Left ventricle myocardium superior (tissue), 1 donor: ENCODE measurements at places on chromosomes 2 and 18. TPM values are rescaled to one million over a fixed set of nuclear protein-coding genes. Genes with fewer than 3 reads are reported as not detected.

GRCh38 chr2:206218796-206219499 is 55.5 kb upstream of the ZDBF2 start:
- DNase-seq: no peak

DNA sequence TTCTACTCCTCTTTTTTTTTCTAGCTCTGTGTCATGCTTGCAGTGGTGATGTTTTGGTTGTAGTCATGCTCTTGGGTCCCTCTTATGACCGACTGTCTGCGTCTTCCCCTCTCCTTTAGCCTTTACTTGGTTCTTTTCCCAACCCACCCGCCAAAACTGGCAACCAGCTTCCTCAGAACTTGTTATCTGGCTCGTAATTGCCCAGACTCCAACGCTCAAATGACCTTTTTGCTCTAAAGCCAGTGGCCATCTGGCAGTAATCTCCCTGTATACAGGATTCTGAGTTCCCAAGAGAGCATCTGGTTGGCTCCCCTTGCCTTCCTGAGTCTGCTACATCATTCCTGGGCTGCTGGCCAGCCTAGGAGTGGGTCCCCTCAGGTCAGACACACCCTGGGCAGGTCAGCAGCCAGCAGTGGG is 147.2 kb downstream of the MGAT5 start:
- peak; percentile 86 for DNase-seq

DNA sequence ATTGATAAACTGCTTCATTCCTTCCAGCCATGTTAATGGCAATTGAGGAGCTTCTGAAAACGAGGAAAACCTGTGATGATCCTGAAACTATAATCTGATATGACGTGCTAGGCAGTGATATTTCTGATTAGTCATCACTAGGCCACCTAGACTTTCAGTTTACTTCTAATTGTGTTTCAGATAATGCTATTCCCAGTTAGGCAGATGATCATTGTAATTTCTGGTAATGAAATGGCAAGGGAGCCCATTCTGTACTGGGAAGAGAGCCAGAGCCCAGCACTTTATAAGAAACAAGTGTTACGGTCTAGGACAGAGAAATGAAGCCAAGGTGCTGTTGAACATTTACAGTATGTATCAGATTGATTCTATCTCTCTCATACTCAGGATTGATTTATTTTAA is 106.2 kb downstream of the CPO start:
- no peak for DNase-seq

GRCh38 chr18:49247781-49248180 is 212.7 kb downstream of the DYM start:
- DNase-seq: no peak

Gene CLK1
- total RNA-seq: 54.9 TPM

DNA sequence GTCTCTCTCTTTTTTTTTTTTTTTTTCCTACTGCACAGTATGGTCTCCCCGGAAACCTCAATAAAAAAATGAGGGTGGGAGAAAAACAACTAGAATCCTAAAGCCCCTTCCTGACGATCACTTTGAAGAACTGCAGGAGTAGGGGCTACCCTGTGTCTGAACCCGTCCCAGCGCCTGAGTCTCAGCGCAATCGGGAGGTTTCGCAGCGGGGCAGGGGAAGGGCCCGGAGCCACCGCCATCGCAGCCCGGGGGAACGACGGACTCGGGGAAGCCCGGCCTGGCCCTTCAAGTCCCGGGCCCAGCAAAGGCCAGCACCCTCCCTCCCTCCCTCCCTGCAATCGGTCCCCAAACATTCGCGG is 411 bp downstream of the NARS1 start:
- no peak for DNase-seq

- DNase-seq: no peak
These were observed 133.6 kb upstream of the ERBB4 start for GRCh38 chr2:212672186-212672585.

DNA sequence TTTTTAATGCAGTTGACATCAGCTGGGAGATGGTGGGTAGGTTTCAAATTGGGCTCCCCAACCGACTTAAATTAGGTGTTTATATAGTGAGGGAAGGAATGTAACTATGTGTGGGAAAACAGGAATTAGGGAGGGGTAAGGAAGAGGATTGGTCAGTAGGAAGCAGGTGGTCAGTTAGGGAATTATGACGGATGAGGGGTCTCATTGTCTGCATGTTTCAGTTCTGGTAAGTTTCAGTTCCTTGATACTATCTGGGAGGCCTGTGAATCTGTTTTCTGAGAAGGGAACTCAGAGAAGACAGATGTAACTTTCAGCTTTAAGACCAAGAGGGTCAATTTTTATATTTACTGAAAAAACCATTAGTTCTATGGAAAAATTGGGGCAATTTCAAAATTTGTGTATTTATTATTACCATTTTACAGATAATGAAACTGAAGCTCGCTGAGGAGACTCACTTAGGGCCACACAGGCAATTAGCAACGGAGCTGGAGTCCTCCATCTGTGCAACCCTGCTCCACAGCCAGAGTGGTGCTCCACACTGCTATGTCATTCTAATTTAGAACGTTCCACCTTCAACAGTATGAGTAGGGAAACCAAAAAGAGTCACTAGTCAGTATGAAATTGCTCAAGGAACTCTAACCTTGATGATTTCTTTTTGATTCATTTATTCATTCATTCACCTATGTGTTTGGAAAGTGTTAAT is 36.0 kb upstream of the CCDC195 start:
- DNase-seq: no peak

Gene SLC9A4
- not detected for total RNA-seq

DNA sequence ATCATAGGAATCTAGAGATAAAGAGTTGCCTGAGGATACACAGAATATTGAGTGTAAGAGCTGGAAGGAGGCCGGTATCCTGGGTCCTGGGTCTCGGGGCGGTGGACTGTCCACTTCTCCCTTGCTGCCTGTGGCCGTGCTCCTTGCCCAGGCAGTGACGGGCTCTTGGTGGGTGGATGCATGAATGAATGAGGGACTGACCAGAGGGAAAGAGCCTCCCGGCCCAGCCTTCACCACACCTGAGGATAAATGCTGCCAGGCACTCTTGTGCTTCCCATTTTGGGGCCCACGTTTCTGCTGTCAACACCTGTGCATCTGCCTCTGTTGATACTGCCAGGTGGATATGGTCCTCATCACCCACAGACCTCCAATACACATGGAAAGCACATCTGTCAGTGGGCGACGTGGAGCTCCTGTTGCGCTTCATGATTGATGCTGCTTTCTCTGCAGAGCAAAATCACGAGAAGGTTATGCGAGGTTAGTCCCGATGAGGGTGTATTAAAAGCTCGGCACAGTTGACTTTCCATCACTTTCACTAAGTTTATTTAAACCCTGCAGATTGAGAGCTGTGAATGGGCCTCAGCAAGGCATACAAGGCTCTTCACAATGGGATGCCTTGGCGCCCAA is 211.4 kb downstream of the LDLRAD4 start:
- DNase-seq: no peak

DNA sequence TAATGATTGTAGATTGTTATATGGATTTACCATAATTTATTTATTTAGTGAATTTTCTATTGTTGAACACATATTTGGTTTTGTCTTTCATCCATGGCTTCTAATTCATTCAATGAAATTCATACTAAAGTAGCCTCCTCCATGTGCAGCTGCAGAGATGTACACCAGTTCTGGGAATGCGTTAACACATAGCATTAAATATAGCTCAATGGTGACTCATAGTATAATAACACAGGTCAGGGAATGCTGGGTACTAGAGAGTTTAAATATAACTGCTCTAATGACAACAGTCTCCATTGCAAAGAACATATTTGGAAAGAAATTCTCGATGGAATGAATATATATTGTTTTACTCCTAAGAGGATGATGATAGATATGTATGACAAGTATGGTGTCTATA is 1190.2 kb upstream of the NRXN1 start:
- DNase-seq: no peak

DNA sequence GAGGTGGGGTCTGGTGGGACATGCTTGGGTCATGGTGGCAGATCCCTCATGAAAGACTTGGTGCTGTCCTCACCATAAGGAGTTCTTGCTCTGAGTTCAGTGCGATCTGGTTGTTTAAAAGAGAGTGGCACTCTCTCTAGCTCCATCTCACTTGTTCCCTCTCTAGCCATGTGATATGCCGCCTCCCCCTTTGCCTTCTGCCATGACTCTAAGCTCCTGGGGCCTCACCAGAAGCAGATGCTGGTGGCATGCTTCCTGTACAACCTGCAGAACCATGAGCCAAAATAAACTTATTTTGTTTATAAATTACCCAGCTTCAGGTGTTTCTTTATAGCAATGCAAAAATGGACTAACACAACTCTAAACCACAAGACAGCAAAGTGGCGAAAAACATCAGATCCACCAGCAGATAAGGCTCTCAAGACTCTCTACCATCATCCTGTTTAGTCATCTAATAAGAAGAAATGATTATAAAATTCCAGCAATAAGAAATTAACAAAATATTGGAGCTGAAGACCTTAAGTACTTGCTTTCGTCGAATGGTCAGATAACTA is 75.5 kb downstream of the OLA1 start:
- DNase-seq: no peak

Gene DOK6
- 15.5 TPM for total RNA-seq

Gene ADD2
- total RNA-seq: 1.8 TPM

DNA sequence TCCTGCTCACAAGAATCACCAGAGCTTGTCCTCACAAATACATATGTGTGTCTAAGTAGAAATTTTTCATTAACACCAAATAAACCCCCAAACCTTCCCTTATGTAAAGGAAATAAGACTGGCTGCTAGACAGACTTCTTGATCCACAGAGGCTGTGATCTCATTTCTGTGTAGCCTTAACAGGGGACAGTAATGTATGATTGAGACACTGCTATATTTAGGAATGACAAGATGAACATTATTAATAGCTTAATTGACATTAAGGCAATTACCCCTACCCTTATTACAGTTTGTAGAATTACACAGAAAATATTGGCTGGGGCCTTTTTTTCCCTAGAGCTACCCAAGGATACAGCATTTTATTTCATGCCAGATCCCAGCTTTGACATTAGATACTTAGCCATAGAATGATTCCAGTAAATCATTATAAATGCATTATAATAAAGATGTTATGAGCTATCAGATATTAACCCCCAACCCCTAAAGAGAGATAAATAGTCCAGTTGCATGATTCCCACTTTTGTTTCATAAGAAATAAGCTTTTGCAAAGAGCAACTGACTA is 392.1 kb upstream of the HNRNPA3 start:
- DNase-seq: no peak

DNA sequence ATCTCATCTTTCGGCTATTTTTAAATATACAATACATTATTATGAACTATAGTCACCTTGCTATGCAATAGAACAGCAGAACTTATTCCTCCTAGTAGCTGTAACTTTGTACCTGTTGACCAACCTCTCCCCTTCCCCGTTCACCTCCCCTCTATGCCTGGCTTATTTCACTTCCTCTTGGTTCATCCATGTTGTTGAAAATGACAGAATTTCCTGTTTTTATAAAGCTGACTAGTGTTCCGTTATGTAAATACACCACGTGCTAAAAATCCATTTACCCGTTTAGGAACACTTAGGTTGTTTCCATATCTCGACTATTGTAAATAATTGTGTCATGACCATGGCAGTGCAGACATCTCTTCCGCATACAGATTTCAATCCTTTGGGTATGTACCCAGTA is 10.3 kb downstream of the ALPI start:
- no peak for DNase-seq

GRCh38 chr2:207337234-207338219 is 171.8 kb upstream of the KLF7 start:
- DNase-seq: no peak

Gene ZAP70
- total RNA-seq: 1.7 TPM

- DNase-seq: no peak
These were observed 43.3 kb downstream of the COPS8 start for GRCh38 chr2:237128845-237129592.

- DNase-seq: no peak
These were observed 388.3 kb downstream of the TNS1 start for GRCh38 chr2:217614498-217614897.

Gene ABCG8
- not detected for total RNA-seq

GRCh38 chr2:142285480-142285879 is 154.7 kb upstream of the LRP1B start:
- DNase-seq: no peak

Gene LDAH
- total RNA-seq: 5.4 TPM

DNA sequence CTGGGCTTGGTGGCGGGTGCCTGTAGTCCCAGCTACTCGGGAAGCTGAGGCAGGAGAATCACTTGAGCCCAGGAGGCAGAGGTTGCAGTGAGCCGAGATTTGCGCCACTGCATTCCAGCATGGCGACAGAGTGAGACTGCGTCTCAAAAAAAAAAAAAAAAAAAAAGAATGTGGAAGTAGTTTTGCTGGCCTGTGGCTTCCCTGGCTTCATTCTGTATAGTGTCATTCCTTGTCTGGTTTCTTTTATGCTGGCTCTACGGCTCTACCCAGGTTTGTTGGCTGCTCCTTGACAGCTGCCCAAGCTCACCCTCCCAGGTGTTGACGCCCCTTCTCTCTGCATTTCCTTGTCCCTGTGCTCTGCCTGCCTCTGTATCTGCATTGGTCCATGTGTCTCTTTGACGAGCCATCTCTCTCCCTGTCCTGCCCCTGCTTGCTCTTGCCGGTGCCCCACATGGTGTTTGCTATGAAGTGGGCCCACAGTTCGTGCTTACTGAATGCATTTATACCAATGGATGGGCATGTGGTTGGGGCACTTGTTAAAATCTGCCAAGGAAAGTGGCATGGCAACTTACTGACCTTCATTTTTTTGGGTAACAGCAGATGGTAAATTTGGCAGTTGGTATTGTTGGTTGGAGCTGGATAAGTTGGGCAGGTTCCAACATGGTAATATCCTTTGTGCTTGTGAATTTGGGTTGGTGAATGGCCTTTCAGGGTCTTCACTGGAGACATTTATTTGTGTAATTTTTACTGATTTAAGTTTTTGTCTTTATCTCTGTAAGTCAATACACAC is 113.9 kb downstream of the MAP4K4 start:
- no peak for DNase-seq

DNA sequence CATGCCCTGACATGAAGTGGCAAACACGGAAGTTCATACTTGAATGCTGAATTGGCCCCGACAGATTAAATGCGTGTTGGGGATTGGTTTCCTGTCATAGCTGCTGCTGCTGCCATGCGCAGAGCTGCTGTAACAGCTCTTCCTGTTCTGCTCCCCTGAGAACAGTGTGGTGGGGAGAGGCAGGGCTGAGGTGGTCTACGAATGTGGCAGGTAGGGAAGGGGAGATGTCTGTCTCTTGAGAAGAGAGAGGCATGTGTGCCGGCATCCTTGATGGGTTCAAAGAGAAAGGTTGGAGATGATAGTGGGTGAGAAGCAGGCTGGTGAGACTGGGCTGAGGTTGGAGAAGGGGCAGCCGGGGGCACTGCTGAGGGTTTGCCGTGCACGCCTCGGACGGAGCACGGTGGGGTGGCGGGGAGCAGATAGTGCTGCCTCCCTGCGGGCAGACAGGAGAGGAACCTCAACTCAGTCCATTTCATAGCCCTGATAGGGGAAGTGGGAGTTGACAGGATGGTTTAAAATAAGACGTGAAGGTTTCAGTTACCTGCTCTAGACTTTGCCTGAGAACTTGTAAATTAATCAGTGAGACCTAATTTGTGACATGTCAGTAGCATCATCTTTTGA is 46.1 kb downstream of the TMEM185B start:
- peak; percentile 54 for DNase-seq
